Activated CD8-positive, alpha-beta memory T cell treated with anti-CD3 and anti-CD28 coated beads for 48 hours (primary cell): ENCODE measurements at places on chromosomes 1 and 21.

GRCh38 chr1:201295346-201295745 lies 12.0 kb downstream of the PKP1 start:
- no peak for DNase-seq

- no peak for DNase-seq
These were observed 102.7 kb upstream of the NGF start for GRCh38 chr1:115440733-115441132.

GRCh38 chr1:236532850-236533249 lies 9.1 kb downstream of the LGALS8 start:
- no peak for DNase-seq

DNA sequence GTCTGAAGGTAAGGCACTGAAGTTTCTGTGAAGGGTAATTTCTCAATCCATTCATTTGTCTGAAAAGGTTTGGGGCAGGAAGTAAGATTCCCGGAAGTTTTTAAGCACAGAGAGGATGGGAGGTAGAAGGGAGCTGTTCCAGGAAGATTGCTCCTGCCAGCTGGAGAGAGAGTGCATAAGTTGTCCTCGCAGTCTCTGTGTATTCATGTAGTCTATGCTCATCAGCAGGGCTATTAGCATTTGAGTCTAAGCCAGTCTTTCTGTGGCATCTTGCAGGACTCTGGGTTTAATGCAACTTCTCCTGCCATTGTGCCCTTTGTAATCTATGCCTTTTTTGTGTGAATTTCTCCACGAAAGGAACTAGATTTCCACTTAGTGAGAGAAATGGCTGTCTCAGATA lies 140.8 kb upstream of the FGGY start:
- DNase-seq: no peak

- no peak for DNase-seq
These were observed 842.9 kb upstream of the ADGRL4 start for GRCh38 chr1:79849388-79849787.

DNA sequence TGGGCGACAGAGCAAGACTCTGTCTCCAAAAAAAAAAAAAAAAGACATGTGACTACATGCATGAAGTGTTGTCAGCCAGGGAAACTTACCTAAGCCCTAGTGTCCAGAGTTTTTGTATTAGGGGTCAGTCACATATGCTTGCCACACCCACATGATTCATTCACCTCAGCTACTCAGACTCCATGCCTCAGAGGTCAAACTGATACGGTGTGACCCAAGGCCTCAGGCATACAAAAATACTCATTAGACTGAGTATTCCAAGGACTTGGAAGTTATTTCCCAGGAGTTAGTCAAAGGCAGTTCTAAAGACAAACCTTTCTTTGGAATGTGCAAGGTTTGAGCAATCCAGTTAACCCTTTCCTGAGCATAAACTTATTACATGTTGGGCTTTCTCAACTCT lies 6.3 kb upstream of the TRIM33 start:
- DNase-seq: no peak

- DNase-seq: no peak
These were observed 34.0 kb upstream of the BEND5 start for GRCh38 chr1:48810740-48811139.

DNA sequence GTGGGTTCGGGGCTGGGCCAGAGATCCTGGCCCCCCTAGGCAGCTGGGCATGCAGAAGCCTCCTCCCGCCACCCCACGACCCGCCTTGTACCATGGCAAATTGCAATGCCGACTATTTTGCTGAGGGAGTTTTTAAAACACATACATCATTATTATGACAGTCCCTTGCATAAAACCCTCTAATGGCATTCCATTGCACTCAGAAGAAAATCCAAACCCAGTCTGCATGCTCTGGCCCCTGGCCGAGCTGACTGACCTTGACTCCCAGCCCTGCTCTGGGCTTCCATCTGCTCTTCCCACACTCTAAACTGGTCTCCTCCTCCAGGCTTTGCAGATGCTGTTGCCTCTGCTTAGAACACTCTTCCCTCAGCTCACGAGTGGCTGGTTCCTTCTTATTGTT lies 28.0 kb downstream of the PADI2 start:
- no peak for DNase-seq

DNA sequence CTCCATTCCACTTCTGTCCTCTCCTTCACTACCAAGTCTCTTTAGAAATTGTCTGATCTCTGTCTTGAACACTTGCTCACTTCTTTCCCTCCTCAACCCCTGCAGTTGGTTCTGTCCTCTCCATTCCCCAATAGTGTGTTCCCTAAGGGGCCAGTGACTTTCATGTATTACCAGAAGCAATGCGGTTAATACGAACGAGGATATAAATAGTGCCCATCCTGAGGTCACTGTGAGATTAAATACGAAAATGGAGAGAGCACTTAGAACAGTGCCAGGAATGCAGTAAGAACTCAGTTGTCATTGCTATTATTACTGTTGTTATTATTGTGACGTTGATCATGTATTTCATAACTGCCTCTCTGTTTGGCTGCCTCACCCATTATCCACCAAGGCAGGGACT lies 53.0 kb upstream of the ARTN start:
- no peak for DNase-seq

DNA sequence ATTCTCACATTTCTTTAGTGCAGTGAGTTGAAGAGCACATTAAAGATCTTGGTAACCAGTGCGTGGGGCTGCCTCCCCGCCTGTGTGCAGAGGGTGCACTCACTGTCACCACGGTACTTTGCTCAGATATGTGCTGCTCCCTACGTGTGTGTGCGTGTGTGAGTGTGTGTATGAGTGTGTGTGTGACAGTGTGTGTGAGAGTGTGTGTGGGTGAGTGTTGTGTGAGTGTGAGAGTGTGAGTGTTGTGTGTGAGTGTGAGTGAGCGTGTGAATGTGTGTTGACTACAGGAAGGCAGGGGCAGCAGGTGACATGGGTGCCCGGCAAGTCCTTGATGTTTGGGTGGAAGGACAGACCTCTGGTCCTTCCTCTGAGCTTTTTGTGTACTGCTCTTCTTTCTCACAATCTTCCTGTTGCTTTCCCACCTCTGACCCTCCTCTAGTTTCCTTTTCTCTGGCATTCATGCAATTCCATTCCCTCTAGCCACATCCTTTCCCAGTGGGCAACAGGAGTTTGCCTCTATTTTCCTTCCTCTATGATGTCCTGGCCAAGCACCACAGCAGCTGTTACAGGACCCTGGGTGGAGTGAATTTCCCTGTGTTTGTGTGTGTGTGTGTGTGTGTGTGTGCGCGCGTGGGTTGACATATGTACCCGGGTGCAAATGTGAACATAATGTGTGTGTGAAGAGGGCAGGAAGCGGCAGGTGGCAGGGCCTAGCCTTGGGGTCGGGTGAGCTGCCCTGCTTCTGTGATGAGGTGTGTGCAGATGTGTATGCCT lies 19.8 kb downstream of the LHX4 start:
- DNase-seq: no peak

- no peak for DNase-seq
These were observed 82.8 kb downstream of the TGFBR3 start for GRCh38 chr1:91803123-91803522.

GRCh38 chr1:178953034-178953433 lies 72.7 kb upstream of the FAM20B start:
- DNase-seq: no peak

DNA sequence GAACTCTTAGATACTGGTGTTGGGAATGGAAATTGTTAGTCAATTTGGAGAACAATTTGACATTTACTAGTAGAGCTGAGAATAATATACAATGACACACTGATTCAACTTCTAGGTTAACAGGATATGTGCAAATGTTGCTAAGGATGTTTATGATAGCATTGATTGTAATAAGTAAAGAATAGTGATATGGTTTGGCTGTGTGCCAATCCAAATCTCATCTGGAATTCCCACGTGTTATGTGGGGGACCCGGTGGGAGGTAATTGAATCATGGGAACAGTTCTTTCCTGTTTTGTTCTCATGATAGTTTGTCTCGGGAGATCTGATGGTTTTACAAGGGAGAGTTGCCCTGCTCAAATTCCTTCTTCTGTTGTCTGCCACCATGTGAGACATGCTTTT lies 302.4 kb upstream of the TMPRSS15 start:
- DNase-seq: no peak
